ENCODE measurements at places on chromosomes 4 and X.

DNA sequence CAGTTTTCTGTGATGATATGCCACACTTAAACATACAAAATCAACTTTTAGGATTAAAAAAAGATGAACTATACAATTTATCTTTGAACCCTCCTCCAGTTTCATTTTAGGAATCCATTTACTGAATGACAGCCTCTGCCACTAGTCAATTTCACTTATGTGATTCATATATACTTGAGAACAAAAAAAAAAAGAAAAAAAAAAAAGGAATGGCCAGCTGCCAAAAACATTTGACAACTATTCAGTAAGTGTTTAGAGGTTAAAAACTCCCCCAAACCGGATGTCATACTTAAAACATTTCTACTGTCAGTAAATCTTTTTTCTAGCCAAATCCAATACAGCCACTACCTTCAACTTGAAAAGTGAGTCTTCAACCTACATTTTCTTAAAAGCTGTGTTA, 266.7 kb upstream of the MAGEB2 start:
- DNase-seq = no peak

- no peak for DNase-seq
These were observed 1.9 kb downstream of the GPM6A start for GRCh38 chr4:175810073-175810730.

DNA sequence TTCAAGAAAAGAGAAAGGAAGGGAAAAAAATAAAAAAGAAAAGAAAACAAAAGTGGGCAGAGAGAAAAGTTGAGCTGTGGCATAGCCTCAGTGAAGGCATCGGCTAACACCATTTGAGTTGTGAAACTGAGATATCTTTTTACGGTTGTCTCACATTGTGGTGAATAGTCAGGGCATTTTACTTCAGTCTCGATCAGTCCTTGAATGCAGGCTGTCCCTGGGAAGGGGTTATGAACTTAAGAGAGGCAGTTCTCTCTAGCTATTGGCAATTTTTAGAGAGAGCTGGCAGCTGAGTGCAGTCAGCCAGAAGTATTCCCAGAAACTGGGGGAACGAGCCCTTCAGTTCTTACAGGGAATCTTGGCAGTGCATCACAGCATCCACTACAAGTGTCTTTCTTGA, 93.5 kb upstream of the SLC6A14 start:
- no peak for DNase-seq

GRCh38 chr4:4719436-4719835, 140.0 kb upstream of the MSX1 start:
- no peak for DNase-seq

GRCh38 chr4:156870131-156870530, 101.5 kb downstream of the PDGFC start:
- no peak for DNase-seq

GRCh38 chr4:90996813-90997212, 869.6 kb downstream of the CCSER1 start:
- DNase-seq = no peak

GRCh38 chr4:165502916-165503907, 124.4 kb downstream of the CPE start:
- no peak for DNase-seq

DNA sequence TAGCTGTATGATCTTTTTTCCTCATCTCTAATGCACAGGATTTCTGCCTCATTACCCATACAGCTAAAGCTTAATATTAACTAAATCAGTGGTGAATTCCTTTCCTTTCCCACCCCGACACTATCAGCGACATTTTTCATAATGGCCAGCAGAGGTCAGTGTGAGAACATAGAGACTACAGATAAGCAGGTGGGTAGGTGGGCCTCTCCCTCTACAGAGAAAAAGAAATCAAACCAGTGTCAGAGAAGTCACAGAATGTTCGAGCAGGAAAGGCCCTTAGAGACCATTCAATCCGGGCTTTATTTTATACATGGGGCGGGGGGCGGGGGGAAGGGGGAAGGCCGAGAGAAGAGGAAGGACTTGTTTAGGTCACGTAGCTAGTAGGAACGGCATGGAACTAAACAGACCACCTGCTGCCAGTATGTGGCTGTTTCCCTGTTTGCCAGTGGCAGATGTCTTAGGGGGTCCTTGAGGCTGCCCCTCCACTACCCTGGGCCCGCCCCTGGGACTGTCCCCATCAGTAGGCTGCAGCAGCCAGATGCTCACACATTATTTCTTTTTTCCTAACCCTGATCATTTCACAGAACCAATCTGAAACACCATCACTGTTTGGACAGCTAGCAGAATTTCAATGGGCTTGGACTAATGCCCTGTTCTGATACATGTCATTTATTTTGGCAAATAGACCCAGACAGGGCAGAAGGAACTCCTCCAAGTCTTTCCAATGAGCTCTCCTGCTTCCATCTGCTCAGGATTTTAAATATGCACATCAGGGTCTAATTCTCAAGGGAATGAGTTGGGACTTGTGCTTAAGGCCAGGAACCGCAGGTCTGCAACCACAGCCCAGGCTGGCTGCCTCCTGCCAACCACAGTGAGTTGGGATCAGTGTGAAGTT, 133.4 kb downstream of the ATG4A start:
- DNase-seq = no peak

DNA sequence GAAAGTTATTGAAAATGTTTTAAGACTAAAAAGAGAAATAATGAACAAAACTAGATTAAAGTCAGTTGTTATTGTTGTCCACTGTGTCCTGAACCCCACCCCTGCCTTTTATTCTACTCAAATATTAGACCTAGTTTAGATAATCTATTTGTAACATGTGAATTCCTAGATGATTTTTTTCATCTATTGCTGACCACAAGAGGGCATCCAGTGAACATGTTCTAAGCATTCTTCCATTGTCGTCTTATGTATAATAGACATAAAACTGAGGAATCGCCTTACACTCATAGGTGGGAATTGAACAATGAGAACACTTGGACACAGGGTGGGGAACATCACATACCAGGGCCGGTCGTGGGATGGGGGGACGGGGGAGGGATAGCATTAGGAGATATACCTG, 36.4 kb upstream of the HPRT1 start:
- DNase-seq = no peak

DNA sequence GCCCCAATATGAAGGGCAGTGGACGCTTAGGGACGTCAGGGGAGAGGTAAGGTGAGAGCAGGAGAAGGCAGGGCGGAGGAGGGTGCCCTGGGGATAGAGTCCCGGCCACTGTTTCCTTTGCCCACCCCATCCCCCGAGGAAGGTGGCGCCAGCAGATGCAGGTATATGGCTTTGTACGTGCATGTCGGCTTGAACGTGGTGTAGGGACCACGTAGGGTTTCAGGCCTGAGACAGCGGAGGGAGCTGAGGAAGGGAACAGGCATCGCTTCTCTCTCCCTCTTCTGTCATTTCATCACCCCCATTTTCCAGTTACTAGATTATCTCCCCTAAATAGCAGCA, 97.9 kb downstream of the PHKA2 start:
- peak; percentile 70 for DNase-seq

DNA sequence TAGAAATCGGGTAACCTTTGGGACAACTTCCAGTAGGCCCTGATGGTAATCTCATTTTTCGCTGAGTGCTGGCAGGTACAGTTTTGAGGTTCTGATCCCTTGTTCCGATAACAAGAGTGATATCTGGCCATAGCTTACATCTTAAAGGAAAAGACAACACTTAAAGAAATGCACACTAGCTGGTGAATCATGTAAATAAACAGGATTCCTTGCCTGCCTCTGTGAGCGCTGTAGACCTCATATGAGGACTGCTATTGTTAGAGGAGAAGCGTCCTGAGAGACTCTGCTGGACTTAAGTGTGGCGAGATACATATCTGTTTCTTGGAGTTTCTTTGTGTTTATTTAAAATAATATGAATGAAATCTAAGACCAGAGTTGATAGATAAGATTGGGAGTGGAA, 149.3 kb upstream of the SLC4A4 start:
- no peak for DNase-seq

DNA sequence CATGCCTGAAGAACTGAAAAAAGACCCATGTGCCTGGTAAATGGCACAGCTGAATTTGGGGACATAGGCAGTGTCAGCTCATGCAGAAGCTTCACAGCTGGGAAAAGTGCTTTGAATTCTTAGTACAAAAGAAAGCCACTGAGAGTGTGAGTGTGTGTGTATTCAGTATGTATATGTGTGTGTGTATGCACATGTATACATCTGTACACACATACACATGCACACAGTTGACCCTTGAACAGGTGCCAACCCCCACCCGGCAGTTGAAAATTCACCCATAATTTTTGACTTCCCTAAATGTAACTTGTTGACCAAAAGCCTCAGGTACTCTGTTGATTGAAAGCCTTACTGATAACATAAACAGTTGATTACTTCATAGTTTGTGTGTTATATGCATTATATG, 49.5 kb upstream of the ENPP6 start:
- DNase-seq = no peak

- no peak for DNase-seq
These were observed 148.2 kb downstream of the FAM47B start for GRCh38 chrX:35090801-35091200.

Measured in activated CD8-positive, alpha-beta memory T cell treated with anti-CD3 and anti-CD28 coated beads for 24 hours (primary cell).